NK-92 treated with Interleukin-12 subunit alpha and Interleukin-12 subunit beta, amount 100 ng/mL, for 24 hours (cell line): ENCODE measurements at places on chromosomes 2 and 18.
A peak's percentile ranks its signal among the peaks of the same experiment; 100 is the strongest.

DNA sequence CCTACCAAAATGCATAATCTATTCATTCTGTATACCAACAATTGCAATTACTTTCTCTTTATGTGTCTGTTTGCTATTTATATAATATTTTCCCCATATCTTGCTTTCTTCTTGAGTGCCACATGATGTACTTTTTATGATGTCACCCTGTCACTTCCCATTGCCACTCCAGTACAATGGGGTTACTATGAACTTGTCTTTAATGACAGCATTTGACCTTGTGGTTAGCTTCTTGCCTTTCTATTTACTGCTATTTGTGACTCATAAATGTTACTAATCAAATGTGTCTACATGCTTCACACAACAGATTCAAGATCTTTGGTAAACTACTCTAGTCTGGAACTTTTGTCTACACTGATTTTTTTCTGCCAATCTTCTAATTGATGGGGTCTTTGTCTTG lies 486.3 kb downstream of the NR4A2 start:
- no peak for DNase-seq

DNA sequence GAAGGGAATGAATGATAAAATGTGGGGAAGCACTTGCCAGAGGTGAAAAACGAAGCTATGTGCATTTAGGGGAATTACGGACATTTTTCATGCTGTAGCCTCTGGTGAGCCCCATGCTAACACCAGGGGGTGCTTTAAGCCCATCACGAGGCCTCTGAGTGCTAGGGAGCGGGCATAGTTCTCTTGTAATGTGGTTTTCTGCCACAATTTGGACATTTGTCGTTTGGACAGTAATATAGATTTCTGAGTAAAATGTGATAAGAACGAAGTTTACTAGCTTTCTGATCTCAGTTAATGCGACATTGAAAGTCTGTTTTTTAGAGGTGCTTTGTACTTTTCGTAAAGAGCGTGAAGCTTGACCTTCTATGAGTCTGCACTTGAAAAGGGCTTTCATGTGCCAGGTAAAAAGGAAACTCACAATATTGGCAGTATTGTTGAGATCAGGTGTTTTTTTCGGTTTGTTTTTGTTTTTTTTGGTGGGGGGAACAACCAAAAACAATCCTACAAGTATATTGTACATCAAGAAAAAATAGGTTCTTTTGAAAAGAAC lies 50.6 kb downstream of the TRAF3IP1 start:
- peak; percentile 57 for DNase-seq

- DNase-seq, result peak; percentile 21
Measured at GRCh38 chr2:225002039-225002655, 40.1 kb downstream of the DOCK10 start.

DNA sequence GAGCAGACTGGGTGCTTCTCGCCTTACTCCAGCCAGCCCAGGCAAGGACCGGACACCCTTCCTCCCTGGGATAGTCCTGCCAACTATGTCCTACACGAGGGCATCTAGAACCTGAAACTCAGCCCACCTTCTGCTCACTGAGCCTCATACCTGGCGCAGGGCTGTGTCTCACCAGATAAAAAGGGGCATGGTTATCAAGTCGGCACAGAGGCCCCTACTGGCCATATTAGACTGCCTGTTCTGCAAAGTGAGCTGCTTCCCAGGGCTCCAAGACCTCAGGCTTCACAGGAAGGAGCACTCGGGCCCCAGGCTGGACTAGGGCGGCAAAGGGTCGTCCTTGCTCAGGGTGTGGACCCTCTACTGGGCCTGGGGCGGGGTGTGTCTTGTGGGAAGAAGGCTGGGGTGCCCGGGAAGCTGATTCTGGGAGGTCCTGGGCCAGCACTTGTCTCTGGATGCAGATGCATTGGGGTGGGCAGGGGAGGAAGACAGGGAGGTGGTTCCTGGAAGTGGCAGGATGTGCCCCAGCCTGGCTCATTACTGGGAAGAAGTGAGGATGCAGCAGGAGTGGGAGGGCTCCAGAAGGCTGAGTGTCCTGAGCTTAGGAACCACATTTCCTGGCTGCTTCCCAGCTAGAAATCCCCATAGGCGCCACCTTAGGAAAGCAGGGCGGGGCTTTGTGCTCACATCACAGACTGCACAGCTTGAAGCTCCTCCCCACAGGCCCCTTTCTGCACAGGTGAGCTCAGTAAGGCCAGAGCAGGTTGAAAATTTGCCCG lies 19.6 kb downstream of the EHD3 start:
- no peak for DNase-seq

DNA sequence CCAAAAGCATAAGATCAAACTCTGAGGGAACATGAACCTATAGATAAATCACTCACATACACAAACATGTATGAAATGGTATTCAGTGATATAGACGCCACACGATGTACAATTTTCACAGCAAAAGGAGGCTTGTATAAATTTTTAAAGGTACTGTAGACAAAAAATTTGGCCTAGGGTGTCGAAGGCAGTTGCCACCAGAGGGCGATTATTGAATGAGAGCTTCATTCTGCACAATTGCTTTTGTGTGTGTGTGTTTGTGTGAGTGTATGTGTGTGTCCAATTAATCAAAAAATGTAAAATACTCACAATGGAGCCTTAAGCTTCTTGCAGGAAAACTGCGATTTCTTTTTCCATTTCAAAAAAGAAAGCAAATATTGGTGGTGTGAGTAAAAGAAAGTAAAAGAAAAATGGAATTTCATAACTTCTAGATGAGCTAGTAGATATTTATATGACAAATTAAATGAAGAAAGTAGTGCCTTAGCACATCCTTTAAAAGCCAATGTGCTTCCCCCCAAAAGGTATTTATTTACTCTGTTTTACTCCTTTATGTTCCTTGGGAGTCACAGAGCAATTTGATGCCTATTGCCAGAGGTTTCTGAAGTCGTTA lies 800.1 kb downstream of the SATB2 start:
- DNase-seq, result no peak

DNA sequence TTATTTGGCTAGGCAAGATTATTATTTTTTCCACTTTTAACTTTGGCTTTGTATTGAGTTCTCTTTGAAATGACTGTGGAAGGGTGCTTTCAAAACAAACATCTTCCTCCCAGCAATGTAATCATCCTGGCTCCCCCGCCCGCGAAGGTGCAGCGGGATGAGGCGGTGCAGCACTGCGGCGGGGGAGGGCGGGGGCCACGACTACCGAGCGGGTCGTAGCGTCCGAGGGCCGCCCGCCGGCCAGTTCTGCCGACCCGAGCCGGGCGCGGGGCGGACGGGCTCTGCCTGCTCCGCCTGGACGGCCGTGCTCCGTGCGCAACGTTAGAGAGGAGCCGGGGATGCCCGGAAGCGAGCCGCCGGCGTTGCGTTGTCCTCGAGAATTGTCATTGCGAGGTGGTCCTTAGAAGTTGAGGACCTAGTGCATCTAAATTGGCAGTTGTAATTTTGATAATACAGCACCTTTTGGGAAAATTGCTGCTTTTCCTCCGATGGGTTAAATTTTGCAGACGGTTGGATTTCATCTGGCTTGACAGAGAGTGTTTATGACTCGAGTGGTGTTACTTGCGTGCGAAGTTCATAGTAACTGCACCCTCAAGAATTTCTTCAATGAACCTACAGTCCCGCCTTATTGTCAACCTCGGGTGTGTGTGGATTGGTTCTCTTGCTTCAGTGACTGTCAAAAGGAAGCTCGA lies 1.1 kb downstream of the EPC2 start:
- peak; percentile 52 for DNase-seq

DNA sequence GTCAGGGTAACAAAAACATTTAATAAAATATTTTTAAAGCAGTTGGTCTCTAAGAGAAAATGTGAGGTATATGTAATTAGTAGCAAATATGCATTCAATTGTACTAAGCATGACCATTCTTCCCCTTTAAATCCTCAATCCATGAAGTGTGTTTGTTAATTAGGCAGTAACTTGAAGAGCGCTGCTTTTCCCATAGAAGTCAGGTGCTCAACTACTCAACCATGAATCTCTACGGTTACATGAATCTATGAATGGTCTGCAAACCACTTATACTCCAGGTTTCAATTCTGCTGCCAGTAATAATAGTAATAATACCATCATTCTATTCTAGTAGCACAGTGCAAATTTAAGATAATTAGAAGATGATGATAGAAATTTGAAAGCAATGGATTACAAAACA lies 55.8 kb downstream of the SLC8A1 start:
- DNase-seq, result no peak

DNA sequence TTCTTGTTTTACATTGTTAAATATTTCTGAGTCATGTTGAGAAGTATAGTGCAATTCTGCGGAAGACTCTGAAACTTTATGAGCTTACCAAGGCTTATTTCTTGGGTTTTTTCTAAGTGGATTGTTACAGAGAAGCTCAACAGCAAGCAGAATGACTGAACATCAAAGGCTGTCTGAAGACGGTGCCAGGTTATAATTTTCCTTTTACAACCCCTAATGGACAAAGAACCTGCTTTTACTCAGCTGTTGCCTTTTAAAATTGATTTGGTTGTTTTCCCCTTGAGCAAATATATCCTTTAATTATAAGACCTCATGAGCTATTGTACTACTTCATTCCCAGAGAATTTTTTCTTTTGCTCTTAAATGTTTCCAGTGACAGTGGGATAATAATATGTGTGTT lies 41.6 kb downstream of the LAMA3 start:
- DNase-seq, result no peak

GRCh38 chr18:13451661-13452387 lies 233.3 kb downstream of the LDLRAD4 start:
- DNase-seq, result no peak
